Suprapubic skin (tissue), 4 donors: ENCODE measurements at places on chromosomes 13 and 19. TPM values are rescaled to one million over a fixed set of nuclear protein-coding genes. Genes with fewer than 3 reads are reported as not detected.

GRCh38 chr19:46031781-46032596 lies 8.8 kb downstream of the IGFL4 start:
- H3K4me1 ChIP-seq = peaks cover 3% of the 10 kb centered on the region
- H3K27ac ChIP-seq = no peak overlapping the region
- peaks cover 8% of the 10 kb centered on the region for H3K27me3 ChIP-seq

- no peak overlapping the region for H3K27ac ChIP-seq
- H3K4me1 ChIP-seq = no peaks in the 10 kb centered on the region
- H3K36me3 ChIP-seq = no peaks in the 10 kb centered on the region
Observed at GRCh38 chr19:56995303-56995702, 124.5 kb upstream of the USP29 start.

DNA sequence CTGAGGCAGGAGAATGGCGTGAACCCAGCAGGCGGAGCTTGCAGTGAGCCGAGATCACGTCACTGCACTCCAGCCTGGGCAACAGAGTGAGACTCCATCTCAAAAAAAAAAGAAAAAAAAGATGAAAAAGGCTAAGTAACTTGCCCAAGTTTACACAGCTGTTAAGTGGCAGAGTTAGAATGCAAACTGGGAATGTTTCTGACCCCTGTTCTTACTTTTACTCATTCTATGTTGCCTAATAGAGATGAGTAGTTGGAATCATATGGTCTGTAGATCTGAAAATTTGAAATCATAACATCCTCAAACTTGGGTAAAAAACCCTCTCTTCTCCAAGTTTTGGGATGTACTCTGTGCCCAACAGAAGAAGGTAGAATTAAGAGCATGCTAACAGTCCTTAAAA lies 235.8 kb upstream of the RFC3 start:
- H3K4me1 ChIP-seq = peaks cover 1% of the 10 kb centered on the region
- H3K27me3 ChIP-seq = no peaks in the 10 kb centered on the region
- no peak for DNase-seq
- no peaks in the 10 kb centered on the region for H3K36me3 ChIP-seq
- H3K27ac ChIP-seq = no peak overlapping the region

GRCh38 chr13:106709522-106709921 lies 141.6 kb upstream of the ARGLU1 start:
- no peak for DNase-seq
- H3K27me3 ChIP-seq = no peaks in the 10 kb centered on the region
- H3K36me3 ChIP-seq = no peaks in the 10 kb centered on the region
- no peaks in the 10 kb centered on the region for H3K4me1 ChIP-seq
- peak overlapping the region; percentile 47 for H3K27ac ChIP-seq

GRCh38 chr13:48579165-48579918 lies 46.5 kb upstream of the RCBTB2 start:
- no peaks in the 10 kb centered on the region for H3K27me3 ChIP-seq
- H3K4me1 ChIP-seq = peaks cover 35% of the 10 kb centered on the region
- no peak overlapping the region for H3K4me3 ChIP-seq
- DNase-seq = no peak

GRCh38 chr19:42250666-42251531 lies 4.0 kb downstream of the ERF start:
- no peaks in the 10 kb centered on the region for H3K27me3 ChIP-seq
- peak overlapping the region; percentile 85 for H3K4me3 ChIP-seq
- H3K27ac ChIP-seq = peak overlapping the region; percentile 97
- H3K36me3 ChIP-seq = peaks cover 16% of the 10 kb centered on the region

DNA sequence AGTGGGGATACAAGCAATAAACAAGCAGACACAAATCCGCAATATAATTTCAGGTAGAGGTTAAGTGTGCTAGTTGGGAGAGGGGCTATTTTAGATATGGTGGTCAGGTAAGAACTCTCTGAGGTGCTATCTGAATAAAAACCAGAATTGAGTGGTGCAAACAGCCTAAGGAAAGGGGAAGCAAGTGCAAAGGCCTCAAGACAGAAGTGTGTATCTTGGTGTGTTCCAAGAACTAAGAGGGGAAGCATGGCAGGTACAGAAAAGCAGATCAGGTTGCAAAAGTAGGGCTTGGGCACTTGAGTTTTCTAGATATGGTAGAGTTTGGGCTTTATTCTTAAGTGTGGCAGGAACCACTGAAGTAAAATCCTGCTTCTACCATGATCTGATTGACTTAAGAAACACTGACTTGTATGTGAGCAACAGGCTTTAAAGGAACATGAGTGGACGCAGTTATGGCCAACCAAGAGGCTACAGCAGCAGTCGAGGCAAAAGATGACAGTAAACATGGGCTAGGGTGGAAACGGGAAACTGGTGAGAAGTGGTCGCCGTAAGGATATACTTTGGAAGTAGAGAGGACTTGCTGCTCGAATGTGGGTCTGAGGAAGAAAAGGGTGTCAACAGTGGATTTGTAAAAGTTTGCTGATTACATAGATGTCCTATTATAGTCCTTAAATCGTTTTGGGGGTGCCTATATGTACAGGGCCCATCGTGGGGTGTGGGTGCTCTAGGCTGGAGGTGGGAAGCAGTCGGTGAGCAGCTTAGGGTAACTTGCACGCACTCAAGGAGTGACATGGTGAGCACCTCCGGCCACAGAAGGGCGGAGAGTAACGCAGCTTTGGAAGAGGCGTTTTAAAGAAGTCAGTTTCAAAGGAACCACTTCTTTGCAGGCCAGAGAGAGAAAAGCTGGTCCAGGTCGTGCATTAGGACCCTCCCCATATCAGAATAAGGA lies 677 bp downstream of the TGDS start:
- DNase-seq = no peak
- peaks cover 20% of the 10 kb centered on the region for H3K36me3 ChIP-seq
- H3K4me3 ChIP-seq = peak overlapping the region; percentile 82
- H3K4me1 ChIP-seq = peaks cover 25% of the 10 kb centered on the region
- H3K27ac ChIP-seq = peak overlapping the region; percentile 68

DNA sequence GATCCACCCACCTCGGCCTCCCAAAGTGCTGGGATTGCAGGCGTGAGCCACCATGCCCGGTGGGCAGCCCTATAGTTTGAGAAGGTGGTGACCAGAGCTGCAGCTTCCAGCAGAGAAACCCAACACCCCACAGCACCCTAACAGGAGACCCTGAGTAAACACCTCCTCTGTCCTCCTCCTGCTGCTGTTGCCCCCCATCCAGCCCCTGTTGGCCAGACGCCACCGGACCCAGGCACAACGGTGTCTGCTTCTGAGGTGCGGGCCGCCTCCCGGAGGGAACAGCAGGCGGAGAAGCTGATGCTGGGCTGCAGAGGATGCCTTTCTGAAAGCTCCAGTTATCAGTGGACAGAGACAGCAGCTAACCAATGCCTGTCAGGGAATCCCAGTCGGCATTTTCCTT lies 175.5 kb downstream of the COL4A1 start:
- H3K27me3 ChIP-seq = peaks cover 17% of the 10 kb centered on the region
- no peak overlapping the region for H3K4me3 ChIP-seq
- no peak overlapping the region for H3K27ac ChIP-seq
- no peaks in the 10 kb centered on the region for H3K36me3 ChIP-seq
- no peak for DNase-seq

DNA sequence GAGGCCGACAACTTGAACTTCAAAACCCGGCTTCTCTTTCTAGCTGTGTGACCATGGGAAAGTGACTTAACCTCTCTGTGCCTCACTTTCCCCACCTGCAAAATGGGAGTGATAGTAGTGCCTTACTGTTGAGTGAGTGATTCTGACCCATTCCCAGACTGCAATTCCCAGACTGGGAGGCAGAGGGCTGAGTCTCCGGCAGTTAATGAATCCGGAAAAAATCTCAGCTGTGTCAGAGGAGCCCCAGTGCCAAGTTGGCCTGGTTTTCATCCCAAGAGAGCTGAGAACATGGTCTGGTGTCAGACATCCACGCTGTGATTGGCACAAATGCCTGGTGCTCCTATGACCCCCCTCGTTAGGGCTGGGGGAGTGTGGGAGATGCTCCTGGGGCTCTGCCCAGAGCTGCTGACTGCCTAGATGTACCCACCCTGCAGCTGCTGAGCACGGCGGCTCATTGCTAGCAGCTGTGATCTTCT lies 50.0 kb downstream of the PIN1 start:
- H3K27me3 ChIP-seq = no peaks in the 10 kb centered on the region
- H3K4me1 ChIP-seq = peaks cover 5% of the 10 kb centered on the region
- H3K27ac ChIP-seq = no peak overlapping the region
- no peak for DNase-seq
- H3K4me3 ChIP-seq = no peak overlapping the region
- no peaks in the 10 kb centered on the region for H3K36me3 ChIP-seq

DNA sequence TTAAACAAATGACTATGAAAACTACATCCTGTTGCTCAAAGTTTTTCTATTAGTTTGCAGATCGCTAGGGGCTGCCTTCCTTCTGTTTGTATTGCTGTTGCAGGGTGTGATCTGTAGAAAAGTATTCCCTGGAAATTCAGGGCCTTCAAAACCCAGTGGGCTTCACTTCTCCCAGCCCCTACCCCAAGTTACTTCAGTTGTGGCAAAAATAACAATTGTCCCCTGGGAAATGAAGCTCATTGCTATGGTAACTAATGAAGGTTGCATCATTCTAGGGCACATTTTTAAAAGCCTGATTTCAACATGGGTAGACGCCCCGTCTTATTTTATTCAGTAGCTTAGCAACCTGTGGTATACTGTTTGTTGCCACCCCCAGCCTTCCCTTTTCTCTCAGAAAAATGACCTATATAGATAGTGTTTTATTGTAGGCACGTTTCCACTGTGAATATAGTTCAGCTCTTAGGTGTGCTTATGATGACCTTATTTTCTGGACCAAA lies 60.9 kb downstream of the WDFY2 start:
- peaks cover 40% of the 10 kb centered on the region for H3K4me1 ChIP-seq
- peak overlapping the region; percentile 76 for H3K27ac ChIP-seq
- H3K27me3 ChIP-seq = no peaks in the 10 kb centered on the region
- H3K36me3 ChIP-seq = no peaks in the 10 kb centered on the region
- DNase-seq = no peak
- H3K4me3 ChIP-seq = no peak overlapping the region

DNA sequence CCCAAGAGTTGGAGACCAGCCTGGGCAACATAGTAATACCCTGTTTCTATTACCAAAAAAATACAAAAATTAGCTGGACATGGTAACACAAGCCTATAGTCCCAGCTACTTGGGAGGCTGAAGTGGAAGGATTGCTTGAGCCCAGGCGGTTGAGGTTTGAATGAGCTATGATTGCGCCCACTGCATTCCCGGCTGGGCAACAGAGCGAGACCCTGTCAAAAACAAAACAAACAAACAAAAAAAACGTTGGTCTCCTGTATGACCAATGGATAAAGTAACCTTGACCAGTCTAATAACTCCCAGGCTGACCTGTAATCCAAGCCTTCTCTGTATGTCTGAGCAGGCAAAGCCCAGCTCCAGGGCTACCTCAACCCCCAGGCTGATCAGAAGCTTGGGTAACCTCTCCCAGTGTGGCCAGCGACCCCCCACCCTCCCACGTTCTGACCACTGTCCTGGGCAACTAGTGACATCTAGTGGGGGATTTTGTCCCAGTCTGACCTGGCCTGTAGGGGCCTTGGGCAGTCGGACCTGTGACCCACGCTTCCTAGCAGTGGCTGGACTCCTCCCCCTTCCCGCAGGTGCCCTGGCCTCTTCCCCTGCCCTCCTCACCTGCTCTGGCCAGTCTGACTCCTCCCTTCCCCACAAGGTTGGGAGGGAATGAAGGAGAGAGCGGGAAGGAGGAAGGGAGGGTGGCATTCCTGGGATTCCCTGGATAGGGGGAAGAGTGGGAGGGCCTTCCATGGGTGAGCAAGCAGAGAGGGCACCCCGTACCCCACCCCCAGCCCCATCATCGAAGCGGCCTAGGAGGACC lies 1.0 kb upstream of the BCAM start:
- no peak for DNase-seq
- no peaks in the 10 kb centered on the region for H3K27me3 ChIP-seq
- peak overlapping the region; percentile 24 for H3K27ac ChIP-seq
- H3K36me3 ChIP-seq = no peaks in the 10 kb centered on the region
- peaks cover 46% of the 10 kb centered on the region for H3K4me1 ChIP-seq

DNA sequence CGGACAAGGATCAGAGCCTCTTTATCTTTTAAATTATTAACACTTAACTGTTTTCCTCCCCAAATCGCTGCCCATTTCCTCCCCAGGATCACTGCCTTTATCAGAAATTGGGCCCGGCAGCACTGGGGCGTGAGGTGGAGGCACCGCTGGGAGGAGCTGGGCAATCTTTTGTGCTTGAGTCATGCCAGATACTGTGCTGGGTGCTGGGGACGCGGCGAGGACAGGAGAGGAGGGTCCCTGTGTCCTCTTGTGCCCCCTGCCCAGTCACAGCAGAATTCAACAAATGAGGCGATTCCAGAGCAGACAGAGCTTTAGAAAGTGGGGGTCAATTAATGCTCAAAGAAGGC lies 347.8 kb downstream of the ZNF536 start:
- DNase-seq = peak; percentile 70
- no peaks in the 10 kb centered on the region for H3K27me3 ChIP-seq
- H3K27ac ChIP-seq = peak overlapping the region; percentile 86
- H3K4me1 ChIP-seq = peaks cover 14% of the 10 kb centered on the region
- no peaks in the 10 kb centered on the region for H3K36me3 ChIP-seq

GRCh38 chr19:24099829-24100228 lies 12.8 kb downstream of the ZNF254 start:
- no peaks in the 10 kb centered on the region for H3K27me3 ChIP-seq
- H3K4me1 ChIP-seq = no peaks in the 10 kb centered on the region

DNA sequence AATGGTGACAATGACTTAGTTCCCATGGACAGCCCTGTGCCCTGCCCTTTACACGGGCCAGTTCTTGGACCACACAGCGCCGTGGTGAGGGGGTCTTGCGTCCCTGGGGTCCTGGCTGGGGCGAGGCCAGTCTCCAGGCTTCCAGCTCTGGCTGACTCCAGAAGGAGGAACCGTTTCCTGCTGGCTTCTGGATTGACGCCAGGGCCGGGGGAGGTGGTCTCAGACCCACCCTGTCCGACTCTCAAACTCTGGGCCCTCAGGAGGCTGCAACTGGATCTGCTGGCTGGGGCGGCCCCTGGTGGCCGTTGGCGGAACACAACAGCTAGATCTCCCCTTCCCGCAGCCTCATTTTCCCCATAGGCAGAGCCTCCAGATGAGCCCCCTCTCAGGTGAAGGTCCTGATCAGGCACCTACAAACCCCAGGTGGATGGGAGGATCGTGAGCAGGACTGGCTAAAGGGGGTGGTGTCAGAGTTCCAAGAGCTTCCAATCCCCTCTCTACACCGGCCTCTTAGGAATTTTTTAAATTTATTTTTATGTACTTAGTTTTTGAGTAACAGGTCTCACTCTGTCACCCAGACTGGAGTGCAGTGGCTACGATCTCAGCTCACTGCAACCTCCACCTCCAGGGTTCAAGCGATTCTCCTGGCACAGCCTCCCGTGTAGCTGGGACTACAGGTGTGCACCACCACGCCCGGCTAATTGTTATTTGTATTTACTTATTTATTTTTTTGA lies 8.0 kb downstream of the CCDC194 start:
- no peaks in the 10 kb centered on the region for H3K27me3 ChIP-seq
- H3K27ac ChIP-seq = no peak overlapping the region
- H3K4me1 ChIP-seq = peaks cover 21% of the 10 kb centered on the region
- H3K36me3 ChIP-seq = no peaks in the 10 kb centered on the region
- H3K4me3 ChIP-seq = no peak overlapping the region

The STAP2 gene
- total RNA-seq = 83.8 TPM

The TINCR gene
- 184 TPM for total RNA-seq

The STARD13 gene
- 7.9 TPM for total RNA-seq

The SOX1 gene
- not detected for total RNA-seq

The RPL28 gene
- total RNA-seq = 742 TPM

The DYRK1B gene
- 31.7 TPM for total RNA-seq

The TMEM190 gene
- not detected for total RNA-seq

The SMIM24 gene
- not detected for total RNA-seq
